Hematopoietic multipotent progenitor cell treated with erythropoietin and hydrocortisone succinate and interleukin-3 and kit ligand, for 8 days (in vitro differentiated cells): ENCODE measurements at places on chromosomes 3 and 15.

DNA sequence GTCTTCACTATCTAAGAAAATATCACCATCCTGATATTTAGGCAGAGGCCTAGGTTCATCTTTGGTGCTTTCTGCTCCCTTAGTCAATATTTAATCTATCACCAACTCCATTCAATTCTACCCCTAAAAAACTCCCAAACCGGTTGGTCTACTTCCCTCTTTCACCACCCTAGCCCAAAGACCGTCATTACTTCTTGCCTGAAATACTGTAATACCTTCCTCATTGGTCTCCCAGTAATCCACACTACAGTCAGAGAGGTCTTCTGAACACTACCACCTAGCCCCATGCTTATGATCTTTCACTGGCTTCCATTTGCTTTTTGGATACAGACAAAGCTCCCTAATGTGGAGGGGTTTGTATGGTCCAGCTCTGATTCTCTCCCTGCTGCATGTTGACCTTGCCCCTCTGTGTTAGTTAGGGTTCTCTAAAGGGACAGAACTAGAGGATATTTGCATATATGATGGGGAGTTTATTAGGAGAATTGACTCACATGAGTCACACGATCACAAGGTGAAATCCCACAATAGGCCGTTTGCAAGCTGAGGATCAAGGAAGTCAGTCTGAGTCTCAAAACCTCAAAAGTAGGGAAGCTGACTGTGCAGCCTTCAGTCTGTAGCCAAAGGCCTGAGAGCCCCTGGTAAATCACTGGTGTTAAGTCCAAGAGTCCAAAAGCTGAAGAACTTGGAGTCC lies 36.4 kb upstream of the ATP2C1 start:
- DNase-seq: peak; percentile 43

GRCh38 chr3:121566773-121567172 lies 976 bp upstream of the ARGFX start:
- DNase-seq: no peak

DNA sequence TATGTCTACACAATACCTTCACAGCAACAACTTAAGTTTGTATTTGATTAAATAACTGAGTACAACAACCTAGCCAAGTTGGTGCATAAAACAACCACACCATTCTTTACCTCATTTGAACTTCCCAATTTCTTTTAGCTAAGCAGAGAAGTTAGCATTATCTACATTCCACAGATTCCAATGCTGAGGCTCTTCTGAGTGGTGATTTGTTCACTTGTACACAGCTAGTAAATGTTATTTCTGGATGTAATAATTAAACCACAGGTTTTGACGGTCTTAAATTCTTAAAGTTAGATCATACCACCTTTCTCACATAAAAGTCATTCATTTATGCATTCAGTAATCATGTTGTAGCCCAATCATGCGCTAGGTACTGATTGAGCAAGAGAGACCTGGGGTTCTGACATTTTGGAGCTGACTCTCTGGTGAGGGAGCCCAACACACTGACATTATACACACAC lies 102.5 kb downstream of the SST start:
- DNase-seq: peak; percentile 16

- no peak for DNase-seq
Observed at GRCh38 chr3:82462977-82463376, 701.5 kb upstream of the GBE1 start.

DNA sequence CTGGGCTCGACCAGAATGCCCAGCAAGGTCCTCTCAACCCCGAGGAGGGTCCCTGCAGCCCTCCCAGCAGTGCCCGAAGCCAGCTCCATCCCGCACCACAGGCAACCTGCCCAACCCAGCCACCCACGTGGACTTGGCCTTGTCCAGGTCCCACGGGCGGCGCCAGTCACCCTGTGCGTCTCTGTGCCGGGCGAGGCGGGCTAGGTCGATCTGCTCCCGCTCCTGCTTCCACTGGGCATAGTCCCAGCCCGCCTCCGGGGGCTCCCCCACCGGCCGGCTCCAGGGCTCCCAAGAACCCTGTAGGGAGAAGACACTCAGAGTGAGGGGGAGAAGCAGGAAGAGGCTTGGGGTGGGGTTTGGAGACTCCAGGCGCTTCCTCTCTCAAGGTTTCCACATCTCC lies 3.1 kb downstream of the CCDC9B start:
- no peak for DNase-seq

- DNase-seq: no peak
Observed at GRCh38 chr3:98536456-98537017, 4.8 kb downstream of the GPR15 start.

DNA sequence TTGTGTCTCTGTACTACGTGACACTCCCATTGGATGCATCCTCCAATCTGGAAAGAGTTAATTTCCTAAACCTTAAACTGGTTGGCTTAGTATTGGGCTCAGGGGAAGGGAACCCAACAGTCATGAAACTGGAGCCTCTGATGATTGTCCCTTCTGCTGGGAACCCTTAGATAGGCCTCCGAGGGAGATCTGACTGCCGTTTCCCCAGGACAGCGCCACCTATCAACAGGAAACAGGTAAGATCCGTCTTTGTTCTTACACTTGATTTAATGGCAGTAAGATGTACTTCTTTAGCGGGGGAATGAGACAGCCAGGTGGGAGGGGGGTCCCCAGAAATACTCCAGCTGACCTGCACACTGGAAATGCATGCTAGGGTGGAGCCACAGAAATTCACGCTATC lies 1749.6 kb downstream of the SI start:
- DNase-seq: no peak

- no peak for DNase-seq
Observed at GRCh38 chr3:99365979-99366378, 272.4 kb upstream of the COL8A1 start.

DNA sequence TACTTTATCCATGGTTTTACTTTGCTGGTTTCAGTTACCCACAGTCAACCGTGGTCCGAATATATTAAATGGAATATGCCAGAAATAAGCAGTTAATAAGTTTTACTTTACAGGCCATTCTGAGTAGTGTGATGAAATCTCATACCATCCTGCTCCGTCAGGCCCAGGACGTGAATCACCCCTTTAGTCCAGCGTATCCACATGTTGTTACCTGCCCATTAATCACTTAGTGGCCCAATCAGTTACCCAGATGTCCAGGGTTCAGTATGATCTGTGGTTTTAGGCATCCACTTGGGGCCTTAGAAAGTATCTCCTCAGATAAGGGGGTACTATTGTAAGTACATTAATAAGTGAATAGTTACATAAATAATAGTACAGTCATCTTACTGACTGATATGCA lies 88.0 kb downstream of the TTBK2 start:
- no peak for DNase-seq

DNA sequence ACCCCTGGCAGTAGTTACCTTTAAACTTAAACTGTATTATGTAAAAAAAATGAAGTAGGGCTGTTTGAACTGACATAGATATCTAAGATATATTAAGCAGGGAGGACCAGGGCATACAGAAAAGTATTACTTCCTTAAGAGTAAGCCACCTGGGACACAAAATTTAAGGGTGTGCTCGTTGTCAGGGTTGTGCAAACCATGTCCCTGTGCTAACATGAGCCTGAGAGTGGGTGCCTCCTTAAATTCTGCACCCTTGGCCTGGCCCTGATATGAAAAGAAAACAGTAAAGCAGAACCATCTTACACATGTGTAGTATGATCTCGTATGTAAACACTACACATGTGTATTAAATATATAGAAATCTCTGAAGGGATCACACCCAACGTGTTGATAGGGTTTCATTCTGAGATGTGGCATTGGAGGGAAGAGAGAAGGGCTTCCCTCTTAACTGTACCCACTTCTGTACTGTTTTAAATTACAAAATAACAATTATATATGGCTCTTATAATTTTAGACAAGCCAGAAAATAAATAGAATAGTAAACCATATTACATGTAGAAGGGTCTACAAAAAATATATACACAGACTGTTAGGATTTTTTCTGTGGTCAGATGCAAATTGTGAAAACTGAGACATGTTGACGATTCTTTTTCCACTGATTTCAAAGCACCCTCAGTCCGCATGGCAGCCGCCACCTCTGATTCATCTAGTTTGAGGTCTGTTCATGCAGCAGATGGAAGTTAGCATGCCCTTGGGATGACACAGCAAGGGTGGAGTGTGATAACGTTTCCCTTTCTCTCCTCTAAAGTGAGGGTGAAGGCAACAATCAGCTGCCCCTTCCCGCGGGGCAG lies 400.8 kb upstream of the PROK2 start:
- peak; percentile 69 for DNase-seq

DNA sequence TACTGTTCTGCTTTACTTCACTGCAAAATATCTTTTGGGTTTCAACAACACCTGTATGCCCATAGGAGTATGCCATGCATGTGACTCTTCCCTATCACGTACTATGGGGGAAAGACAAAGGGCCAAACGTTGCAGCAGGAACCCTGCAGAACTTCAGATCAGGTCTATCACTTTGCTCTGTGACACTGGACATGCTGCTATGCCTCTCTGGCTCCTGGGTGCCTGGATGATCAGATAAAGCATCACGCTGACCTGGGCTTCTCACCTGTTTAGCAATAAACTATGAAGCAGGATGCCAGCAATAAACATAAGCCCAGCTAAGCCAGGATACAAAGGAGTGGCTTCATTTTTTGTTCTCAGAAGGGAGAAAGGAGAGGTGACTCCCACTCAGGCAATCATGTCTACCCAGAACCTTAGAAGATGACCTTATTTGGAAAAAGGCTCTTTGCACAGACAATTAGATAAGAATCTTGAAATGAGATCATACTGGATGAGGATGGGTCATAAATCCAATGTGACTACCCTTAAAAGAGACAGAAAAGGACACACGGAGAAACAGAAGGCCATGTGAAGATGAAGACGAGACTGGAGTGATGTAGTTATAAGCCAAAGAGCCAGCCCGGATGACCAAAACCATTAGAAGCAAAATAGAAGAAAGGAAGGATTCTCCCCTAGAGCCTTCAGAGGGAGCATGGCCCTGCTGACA lies 19.3 kb downstream of the POMGNT2 start:
- no peak for DNase-seq

- no peak for DNase-seq
Observed at GRCh38 chr3:58326267-58326900, 6.3 kb upstream of the PXK start.

DNA sequence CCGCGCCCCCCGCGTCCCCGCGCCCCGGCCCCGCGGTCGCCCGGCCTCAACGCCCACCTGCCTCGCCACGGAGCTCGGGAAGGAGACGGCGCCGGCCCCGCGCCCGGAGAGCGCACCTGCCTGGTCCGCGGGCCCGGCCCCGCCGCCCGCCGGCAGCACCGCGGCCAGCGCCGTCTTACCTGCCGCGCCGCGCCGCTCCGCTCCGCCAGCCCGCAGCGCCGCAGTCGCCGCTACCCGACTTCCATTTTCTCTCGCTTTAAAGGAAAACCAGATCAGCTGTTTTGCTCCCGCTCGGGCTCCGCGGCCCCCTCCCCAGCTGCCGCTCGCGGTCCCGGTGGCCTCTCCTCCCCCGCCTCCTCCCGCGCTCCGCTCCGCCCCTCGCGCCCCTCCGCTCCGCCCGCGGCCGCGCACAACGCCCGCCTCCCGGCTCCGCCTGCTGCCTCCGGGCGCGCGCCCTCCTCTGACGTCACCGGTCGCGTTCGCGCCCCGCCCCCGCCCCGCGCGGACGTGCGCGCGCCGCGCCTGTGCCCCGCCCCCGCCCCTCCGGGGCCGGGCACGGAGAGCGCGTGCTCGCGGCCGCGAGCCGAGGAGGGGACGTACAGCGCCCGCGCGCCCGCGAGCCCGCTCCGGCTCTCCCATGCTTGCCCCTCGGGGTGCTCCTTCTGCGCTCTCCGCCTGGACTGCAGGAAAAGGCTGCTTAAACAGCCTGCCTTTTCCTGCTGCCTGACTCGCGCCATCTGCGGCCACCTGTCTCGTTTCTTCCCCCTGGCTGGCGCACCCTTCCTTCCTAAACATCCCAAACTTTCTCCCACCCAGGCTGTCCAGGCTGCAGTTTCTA lies 159.8 kb upstream of the CHRNA7 start:
- DNase-seq: peak; percentile 76

- no peak for DNase-seq
Observed at GRCh38 chr15:58015565-58015964, 49.9 kb downstream of the ALDH1A2 start.

- peak; percentile 30 for DNase-seq
Observed at GRCh38 chr15:50134524-50135024, 15.5 kb upstream of the ATP8B4 start.

- no peak for DNase-seq
Observed at GRCh38 chr15:76353023-76353577, 16.5 kb downstream of the ISL2 start.

DNA sequence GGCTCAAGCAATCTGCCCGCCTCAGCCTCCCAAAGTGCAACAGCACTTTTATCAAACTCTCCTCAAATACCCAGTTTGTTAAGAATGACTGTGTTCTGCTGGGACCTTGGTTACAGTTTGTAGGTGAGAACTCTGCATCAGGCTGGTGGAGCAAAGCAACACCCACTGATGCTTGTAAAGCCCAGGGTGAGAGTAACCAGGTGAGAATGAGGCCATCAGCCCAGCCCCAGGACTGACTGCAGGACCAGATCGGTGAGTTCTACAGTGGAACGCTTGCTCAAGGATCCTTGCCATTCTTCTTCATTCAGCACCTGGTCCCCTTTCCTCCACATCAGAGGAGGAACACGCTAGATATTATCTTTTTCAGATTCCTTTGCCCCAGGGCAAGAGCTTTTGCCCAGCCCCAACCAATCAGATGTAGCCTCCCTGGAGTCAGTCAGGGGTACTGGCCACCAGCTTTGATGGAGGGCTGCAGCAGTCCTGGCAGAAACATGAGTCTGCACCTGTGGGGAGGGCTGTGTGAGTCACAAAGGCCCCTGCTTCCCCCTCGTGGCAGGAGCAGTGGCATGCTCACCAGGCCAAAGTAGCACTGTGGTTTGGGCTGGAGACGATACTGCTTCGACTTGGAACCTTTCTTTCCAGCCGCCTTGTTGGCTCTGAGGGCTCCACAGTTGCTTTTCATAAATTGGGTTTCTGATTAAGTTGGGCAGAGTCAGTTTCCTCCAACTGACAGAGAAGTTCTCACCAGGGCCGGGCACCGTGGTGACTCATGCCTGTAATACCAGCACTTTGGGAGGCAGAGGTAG lies 3.5 kb upstream of the SHISA5 start:
- DNase-seq: peak; percentile 88

DNA sequence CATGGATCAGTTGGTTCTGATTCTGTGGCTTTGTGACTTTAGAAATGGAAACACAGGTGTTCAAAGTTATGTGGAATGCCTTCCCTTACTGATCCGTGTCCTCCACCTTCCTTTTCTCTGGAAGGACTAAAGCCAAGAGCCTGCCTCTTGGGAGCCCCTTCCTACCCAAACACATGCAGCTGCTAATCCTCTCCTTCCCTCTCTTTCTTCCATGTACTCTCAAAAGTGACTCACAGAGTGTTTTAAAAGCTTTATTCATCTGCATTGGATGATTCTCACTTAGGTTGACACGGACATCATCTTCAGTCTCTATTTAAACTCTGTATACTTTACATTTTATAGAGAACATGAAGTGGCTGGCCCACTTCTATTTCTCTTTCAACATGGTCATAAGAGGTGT lies 856.5 kb upstream of the ARPP21 start:
- DNase-seq: no peak

- no peak for DNase-seq
Observed at GRCh38 chr3:119636249-119636648, 24.1 kb downstream of the POPDC2 start.

DNA sequence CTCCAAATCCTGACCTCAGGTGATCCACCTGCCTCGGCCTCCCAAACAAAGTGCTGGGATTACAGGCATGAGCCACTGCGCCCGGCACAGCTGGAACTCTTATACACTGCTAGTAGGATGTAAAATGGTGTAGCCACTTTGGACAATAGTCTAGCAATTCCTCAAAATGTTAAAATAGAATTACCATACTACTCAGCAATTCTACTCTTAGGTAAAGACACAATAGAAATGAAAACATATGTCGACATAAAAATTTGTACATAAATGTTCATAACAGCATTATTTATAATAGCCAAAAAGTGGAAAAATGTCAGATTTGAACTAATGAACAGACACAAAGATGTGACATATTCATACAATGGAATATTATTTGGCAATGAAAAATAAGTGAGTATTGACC lies 33.4 kb downstream of the RAD18 start:
- DNase-seq: no peak
